ENCODE measurements at places on chromosomes 2 and 18.
A peak's percentile ranks its signal among the peaks of the same experiment; 100 is the strongest.

GRCh38 chr2:44944102-44944951 is 2.8 kb downstream of the SIX3 start:
- DNase-seq, result peak; percentile 87
- peaks cover 34% of the 10 kb centered on the region for H3K4me1 ChIP-seq
- peaks cover 73% of the 10 kb centered on the region for H3K27me3 ChIP-seq

DNA sequence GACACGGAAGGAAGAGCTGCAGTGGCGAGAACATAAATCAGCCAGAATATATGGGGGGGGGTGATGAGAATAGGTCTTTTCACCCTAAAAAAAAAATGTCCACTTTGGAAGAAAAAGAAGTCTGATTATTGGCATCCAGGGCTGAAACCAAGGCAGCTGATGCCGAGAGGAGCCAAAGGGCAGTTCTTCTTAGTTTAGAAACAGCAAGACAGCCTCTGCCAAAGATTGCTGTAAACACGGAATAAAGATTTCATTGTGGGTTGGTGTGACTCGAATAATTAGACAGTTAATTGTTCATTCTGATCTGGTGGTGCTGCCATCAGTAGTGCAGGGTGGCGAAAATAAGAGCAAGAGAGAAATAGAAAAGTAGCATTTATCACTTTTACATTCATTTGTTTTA is 3.5 kb downstream of the CDH20 start:
- peaks cover 26% of the 10 kb centered on the region for H3K4me1 ChIP-seq
- no peak for DNase-seq
- no peak overlapping the region for H3K4me3 ChIP-seq

- H3K36me3 ChIP-seq, result peaks cover 9% of the 10 kb centered on the region
- no peak for DNase-seq
- H3K4me3 ChIP-seq, result no peak overlapping the region
- no peak overlapping the region for H3K27ac ChIP-seq
- H3K27me3 ChIP-seq, result no peaks in the 10 kb centered on the region
Measured at GRCh38 chr2:207996848-207997247, 28.5 kb downstream of the PLEKHM3 start.

- no peak for DNase-seq
- H3K36me3 ChIP-seq, result peaks cover 2% of the 10 kb centered on the region
- peak overlapping the region; percentile 95 for H3K27ac ChIP-seq
- H3K27me3 ChIP-seq, result no peaks in the 10 kb centered on the region
- H3K4me1 ChIP-seq, result peaks cover 16% of the 10 kb centered on the region
Measured at GRCh38 chr2:169693360-169693759, 845 bp downstream of the CFAP210 start.

DNA sequence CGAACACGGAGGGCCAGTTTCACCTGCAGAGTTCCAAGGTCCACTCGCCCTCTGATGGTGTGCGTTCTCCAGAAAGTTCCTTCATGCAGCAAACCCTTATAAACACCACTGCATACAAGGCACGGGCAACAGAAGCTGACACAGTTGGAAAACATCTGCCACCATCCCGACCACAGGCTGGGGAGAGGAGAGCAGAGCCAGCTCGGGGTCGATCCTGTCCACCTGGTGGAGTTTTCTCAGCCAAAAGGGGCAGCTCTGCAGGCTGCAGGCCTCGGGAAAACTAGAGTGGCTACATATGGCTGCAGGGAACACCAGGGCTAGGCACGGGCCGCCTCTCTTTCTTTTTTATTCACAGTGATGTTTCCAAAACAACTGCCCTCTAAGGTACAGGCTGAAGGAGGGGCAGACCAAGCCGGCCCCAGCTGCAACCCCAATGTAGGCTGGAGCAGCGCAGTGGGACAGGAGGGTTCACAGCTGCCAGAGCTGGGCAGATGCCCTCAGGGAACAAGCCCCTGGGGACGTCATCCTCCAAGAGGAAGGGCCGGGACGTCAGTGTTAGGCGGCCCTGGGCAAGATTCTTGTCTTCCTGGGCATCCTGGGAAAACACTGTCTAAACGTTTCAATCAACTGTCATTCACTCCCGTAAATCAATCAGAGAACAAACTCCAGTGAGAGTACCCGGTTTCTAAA is 274.7 kb downstream of the TWIST2 start:
- no peak overlapping the region for H3K27ac ChIP-seq
- H3K4me1 ChIP-seq, result no peaks in the 10 kb centered on the region
- DNase-seq, result no peak
- H3K27me3 ChIP-seq, result no peaks in the 10 kb centered on the region
- H3K4me3 ChIP-seq, result no peak overlapping the region
- peaks cover 13% of the 10 kb centered on the region for H3K36me3 ChIP-seq

GRCh38 chr2:48347712-48348111 is 182.2 kb upstream of the STON1 start:
- H3K4me3 ChIP-seq, result no peak overlapping the region
- peaks cover 34% of the 10 kb centered on the region for H3K4me1 ChIP-seq
- H3K36me3 ChIP-seq, result peaks cover 21% of the 10 kb centered on the region
- no peaks in the 10 kb centered on the region for H3K27me3 ChIP-seq

GRCh38 chr2:180829261-180829660 is 151.1 kb upstream of the UBE2E3 start:
- no peaks in the 10 kb centered on the region for H3K27me3 ChIP-seq
- no peak overlapping the region for H3K27ac ChIP-seq
- DNase-seq, result no peak
- no peak overlapping the region for H3K4me3 ChIP-seq
- peaks cover 5% of the 10 kb centered on the region for H3K4me1 ChIP-seq

- no peak overlapping the region for H3K4me3 ChIP-seq
- H3K27me3 ChIP-seq, result peaks cover 11% of the 10 kb centered on the region
- H3K4me1 ChIP-seq, result peaks cover 9% of the 10 kb centered on the region
- H3K36me3 ChIP-seq, result no peaks in the 10 kb centered on the region
Measured at GRCh38 chr2:95333888-95334338, 36.8 kb downstream of the KCNIP3 start.

DNA sequence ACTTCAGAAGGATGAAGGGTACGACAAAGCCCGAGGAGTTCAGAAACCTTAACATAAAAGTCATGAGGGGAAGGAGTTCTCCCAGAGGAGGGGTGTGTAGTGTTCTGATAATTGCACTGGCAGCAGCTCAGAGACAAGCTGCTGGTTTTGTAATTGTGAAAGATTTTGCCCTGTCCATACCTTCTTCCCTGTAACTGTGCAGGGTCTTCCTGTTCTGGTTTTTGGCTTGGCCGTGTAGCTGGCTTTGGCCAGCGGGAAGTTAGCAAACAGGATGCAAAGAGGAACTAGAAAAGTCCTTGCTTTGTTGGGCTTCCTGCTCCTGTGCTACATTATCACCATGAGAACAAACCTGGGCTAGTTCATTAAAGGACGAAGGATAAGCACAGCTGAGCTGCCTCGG is 160.8 kb downstream of the LPIN1 start:
- no peak overlapping the region for H3K4me3 ChIP-seq
- no peaks in the 10 kb centered on the region for H3K4me1 ChIP-seq
- H3K36me3 ChIP-seq, result no peaks in the 10 kb centered on the region
- DNase-seq, result no peak
- no peak overlapping the region for H3K27ac ChIP-seq
